HuH-7.5 (cell line): ENCODE measurements at places on chromosomes 4 and X.

DNA sequence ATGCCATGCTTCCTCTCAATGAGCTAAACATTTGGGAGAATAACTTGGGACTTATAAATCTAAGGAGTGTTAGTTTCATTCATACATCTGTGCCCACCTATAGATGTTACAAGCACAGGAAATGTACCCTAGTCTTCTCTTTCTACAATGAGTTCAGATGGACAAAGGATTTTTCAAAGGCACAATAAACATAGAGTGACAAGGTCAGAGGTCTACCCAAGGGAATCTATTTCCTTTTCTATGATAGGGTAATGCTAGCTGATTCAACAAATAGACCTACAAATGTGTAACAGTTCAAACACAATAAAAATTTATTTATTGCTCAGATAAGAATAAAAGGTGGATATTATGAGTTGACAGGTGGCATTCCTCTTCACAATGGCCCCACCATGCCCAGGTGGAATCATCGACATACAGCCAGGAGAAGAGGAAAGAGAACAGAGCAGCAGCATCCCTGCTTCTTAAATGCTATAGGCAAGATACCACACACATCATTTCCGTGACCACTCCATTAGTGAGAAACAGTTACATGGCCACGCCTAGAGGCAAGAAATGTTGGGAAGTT lies 421.8 kb downstream of the HNRNPD start:
- no peak for DNase-seq

DNA sequence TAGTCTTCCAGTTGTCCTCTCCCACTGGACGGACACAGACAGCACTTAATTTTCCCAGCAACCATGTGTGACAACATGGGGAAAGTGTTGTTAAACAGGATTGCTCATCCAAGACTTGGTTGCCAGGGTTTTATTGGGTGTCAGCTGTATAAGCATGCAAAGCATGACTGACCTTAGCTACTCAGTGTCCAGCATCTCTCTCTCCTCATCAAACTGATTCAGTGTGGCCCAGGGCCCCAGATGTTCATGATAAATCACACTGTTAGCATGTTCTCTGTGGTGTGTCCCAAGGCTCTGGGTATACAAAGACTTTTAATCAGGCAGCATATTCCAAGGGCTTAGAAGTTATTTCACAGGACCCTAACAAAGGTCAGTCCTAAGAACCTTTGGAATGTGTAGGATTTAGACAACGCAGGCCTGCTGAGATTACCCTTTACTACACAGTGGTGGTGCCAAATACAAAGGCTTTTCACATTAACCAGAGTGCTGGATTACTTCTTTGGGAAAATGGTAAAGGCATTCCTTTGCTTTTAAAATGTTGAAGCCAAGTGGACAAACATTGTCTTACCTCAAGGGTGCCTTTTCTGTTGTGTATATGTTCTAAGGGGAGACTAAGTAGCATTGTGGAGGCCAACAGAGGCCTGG lies 213.3 kb downstream of the GLUD2 start:
- DNase-seq, result no peak

DNA sequence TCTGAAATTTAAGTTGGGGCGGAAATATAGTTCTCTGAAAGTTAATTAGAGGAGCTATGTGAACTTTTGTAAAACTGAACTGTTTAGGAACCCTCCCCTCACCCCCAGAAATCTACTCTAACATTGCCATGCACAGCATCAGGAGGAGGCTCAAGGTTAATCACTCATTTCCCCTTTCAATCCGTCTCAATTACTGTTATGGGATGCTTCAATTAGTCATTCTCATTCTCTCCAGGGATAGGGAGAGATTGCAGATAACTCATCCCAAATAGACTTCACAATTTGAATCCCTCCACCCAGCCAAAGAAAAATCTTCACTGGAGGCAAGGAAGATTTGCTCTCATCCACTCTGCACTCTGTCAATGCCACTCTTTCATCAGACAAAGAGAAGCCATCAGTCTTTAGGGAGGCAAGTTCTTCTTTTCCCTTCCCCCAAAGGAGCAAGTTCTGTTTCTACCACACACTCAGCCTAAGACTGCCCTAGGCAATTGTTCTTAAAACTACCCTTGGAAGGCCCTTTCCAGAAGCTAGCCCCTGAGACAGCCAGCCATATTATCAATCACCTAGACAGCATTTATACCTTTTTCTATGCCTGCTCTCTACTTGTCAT lies 140.4 kb downstream of the SLC10A7 start:
- no peak for DNase-seq

- DNase-seq, result no peak
Observed at GRCh38 chrX:101450961-101451360, 34.3 kb upstream of the ARMCX4 start.

DNA sequence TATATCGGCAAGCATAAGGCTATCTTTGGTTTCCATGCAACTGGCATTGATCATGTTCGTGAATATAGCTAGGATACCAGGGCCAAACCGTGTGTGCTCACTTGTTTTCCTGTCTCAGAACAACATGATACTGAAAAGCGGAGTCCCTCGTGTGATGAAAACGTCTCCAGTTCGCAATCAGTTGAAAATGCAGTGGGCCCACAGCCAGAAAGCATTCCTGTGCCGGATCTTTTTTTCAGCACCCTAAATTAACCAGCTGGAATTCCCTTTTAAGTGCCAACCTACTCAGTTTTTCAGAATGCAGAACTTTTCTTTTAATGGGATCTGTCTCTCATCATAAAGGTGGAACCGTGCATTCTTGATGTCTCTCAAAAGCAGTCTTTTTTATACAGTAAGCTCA lies 130.8 kb upstream of the FRG1 start:
- DNase-seq, result no peak

- no peak for DNase-seq
Observed at GRCh38 chr4:112287258-112287989, 1.7 kb upstream of the TIFA start.

DNA sequence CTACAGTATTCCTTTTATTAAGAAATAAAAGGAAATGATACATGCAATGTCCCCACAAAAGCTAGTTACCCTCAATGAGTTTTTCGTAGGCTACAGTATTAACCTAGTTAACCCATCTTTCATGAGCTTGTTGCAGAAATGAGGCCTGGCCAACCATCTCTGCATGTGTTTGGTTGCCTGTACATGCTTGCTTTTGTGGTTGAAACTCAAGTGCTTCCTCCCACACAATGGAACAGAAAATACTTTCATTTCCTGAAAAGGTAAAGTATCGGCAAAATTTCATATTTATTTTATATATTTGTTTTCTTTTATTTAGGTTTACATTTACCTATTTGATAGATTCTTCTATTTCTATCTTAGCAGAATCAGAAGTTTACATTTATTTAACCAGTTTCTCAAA lies 214.6 kb upstream of the FAM241A start:
- DNase-seq, result no peak

DNA sequence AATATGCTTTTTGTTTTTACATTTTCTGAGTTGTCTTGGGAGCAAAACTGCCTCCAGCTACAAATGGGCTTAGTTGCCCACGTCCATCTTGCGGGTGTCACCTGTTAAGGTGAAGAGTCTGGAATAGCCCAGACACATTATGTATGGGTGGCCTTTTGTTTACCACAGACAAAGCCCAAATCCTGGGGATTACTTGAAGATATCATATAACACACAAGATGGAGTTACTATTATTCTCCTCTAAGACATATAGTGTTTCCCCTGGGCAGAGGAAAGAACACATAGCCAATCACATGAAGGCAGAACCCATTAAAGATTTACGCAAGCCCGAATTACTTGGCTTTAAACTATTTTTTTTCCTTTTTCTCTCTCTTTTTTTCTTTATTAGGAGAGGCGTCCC lies 625.6 kb upstream of the FAM241A start:
- DNase-seq, result no peak

DNA sequence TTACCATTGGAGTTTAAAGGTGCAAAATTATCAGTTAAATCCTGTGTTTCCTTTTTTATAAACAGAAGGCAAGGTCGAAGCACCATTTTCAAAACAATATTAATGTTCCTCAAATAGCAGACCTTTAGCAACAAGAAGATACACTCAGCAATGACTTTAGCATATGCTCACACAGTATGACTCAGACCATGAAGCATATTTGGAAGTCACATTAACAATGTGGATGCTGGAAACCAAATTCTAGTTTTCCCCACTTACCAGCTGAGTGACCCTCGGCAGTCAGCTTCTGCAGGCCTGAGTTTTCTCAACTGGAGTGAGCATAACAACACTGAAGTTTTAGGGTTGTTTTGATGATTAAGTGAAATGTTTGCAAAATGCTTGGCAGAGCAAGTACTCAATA lies 130.5 kb downstream of the ANK2 start:
- DNase-seq, result no peak

GRCh38 chrX:120365320-120365719 lies 3.4 kb downstream of the ATP1B4 start:
- no peak for DNase-seq

GRCh38 chrX:150879855-150880807 lies 18.3 kb downstream of the CD99L2 start:
- DNase-seq, result no peak

DNA sequence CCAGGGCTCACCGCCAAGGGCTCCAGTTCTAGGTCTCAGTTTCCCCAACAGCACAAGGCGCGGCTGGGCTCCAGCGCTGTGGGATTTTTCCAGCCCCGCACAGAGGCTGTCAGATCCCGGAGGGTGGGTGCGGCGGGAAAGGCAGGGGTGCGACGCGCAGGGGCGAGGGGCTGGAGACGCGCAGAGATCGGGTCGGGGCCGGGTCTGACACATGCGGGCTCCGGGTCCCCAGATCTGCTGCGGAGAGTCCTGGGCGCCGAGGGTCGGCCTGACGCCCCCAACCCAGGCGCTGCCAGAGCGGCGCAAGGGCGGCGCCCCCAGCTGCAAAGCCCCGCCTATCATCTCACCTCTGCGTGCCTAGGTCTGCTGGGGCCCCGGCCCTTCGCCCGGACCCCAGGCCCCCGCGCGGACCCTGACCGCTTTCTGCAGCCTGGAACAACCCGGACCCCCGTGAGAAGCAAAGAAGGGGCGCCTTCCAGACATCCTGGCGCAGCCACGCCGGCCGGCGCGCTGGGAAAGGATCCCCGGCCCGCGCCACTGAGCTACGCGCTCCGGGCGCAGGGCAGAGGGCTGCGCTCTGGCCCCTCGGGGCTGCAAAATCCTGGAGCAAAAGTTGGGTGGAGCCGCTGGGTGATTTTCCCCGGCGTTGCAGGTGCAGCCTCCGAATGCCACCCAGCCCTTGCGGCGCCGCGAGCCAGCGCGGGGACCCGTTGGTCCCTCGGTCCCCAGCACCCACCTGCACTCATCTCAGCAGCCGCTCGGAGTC lies 486 bp downstream of the ABLIM2 start:
- DNase-seq, result no peak

DNA sequence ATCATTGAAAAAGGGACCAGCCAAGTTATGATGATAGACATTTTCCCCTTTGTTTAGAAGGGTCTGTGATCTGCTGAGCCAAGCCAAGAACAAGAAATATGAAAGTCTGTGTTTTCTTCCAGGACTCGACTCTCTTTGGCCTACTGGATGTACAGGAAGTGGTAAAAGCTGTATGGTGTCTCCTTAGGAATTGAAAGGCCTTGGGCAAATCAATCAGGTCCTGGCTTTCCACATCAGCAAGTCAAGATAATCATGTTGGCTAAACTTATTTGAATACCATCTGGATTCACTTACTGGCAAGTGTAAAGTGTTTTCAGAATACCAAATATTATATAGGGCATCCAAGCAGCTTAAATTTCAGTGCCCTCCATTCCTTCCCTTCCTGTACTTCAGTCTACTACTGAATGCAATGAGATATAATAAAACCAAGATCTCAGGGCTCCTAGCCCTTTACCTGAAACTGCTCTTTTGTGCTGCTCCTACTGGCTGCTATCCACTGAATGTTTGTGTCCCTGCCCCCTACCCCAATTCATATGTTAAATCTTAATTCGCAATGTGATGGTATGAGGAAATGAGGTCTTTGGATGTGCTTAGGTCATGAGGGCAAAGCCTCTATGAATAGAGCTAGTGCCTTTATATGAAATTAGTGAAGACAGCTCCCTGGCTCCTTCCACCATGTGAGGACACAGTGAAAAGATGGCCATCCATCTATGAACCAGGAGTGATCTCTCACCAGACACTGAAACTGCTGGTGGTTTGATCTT lies 578.0 kb downstream of the SPRY1 start:
- DNase-seq, result no peak

- no peak for DNase-seq
Observed at GRCh38 chr4:37998226-37998625, 38.0 kb downstream of the PTTG2 start.

DNA sequence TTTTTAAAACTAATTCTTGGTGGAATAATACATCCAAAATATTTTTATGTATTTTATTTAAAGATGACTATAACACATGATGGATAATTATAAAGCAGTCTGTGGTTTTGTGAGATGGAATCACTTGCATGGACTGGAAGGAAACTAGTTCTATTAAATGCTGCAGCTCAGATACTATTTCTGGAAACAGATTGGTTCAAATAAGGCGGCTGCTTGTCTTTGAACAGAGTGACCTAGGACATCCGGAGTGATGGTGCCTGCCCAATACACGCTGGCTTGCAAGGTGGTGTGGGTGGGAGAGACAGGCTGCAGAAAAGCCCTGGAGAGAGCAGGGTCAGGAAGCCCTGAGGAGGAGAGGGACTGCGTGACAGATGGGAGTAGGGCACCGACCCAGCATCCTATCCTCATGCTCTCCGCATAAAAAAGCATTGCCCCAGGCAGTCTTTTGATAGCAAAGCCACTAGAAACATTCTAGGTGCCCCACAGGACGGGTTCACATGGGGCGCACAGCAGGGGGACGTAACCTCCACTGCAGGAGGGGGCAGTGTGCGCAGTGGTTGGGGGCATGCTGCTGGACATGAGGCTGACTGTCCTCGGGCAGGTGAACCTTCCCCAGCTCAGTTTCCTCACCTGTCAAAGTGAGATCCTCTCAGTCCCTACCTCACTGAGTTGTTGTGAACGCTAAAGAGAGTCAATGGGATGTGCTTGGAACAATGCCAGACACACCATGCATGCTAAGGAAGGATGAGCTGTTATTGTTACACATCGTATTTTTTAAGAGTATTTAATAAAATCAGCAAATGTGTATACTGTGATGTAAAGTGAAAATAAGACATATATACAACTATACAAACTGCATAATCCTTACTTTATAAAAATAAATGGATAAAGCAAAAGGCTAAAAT lies 71.3 kb downstream of the EVC2 start:
- no peak for DNase-seq

GRCh38 chr4:41323706-41324105 lies 67.0 kb downstream of the UCHL1 start:
- no peak for DNase-seq

GRCh38 chrX:15680401-15680800 lies 15.8 kb upstream of the CLTRN start:
- no peak for DNase-seq
